ENCODE measurements at places on chromosomes 5 and 9. TPM values are rescaled to one million over a fixed set of nuclear protein-coding genes. Genes with fewer than 3 reads are reported as not detected.

Gene AMACR
- 67.9 TPM for total RNA-seq

Gene CD14
- total RNA-seq: 28.2 TPM

GRCh38 chr9:129885018-129885669 is 49.9 kb downstream of the USP20 start:
- peak overlapping the region; percentile 81 for H3K27ac ChIP-seq
- H3K4me3 ChIP-seq: peak overlapping the region; percentile 34
- H3K36me3 ChIP-seq: no peaks in the 10 kb centered on the region
- peaks cover 7% of the 10 kb centered on the region for H3K4me1 ChIP-seq
- peak; percentile 68 for DNase-seq
- H3K27me3 ChIP-seq: no peaks in the 10 kb centered on the region

Gene TRIP13
- total RNA-seq: 18.1 TPM

Gene LIX1
- total RNA-seq: not detected

GRCh38 chr5:144122081-144122480 is 48.4 kb downstream of the YIPF5 start:
- H3K27ac ChIP-seq: no peak overlapping the region
- H3K27me3 ChIP-seq: no peaks in the 10 kb centered on the region
- H3K4me3 ChIP-seq: no peak overlapping the region

Gene PPP2CA
- total RNA-seq: 150 TPM

DNA sequence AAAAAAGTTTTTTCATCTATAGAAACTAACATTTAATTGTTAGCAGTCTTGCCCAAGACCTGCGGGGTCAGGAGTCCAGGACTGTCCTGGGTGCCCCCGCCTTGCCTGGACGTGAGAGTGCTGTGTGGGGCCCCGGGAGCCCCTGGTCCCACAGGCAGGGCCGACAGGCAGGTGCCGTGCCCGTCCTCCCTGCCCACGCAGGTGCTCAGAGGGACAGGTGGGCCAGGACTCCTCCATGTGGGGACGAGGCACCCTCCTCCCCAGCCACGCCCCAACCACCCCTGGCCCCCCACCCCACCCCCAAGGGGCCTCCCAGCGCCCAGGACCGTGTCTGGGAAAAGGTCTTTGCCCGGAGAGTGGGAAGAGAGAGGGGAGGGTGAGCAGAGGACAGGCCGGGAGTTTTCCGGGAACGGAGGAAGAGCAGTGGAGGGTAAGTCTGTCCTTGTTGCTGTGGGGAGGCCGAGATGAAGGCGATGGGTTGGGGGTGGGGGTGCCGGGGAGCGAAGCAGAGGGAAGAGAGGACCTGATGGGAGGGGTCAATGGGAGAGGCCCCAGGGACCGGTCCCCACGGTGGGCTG is 2.7 kb upstream of the LCN12 start:
- H3K27ac ChIP-seq: peak overlapping the region; percentile 98
- no peak for DNase-seq

DNA sequence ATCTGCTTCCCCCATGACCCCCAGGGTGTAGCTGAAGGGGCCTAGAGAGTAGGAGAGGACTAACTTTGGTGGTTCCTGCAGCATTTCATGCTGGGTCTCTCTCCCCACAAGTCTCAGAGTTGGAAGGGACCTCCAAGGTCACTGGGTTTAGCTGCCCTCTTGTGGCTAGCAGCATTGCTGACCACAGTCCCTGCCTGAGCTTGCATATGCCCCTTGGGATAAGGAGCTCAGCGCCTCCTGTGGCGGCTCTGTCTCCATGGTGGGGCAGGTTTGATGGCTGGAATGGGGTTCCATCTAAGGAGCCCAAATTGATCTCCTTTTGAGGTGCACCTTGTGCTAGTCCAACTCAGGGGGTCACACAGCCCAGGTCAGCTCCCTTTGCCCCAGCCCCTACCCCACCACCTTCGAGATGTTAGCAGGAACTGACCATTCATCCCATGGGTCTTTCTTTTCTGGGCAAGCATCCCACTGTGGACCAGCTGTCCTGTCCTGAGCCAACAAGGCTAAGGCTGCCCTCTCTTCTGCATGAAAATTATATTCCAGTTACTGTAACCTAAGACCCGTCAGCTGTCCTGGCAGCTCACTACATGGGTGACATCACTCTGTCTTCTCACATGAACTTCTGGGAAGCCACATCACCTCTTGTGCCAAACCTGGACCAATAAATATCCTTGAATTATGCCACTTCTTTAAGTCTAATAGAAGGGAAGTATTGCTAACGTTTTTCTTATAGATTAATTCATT is 196.2 kb downstream of the HSPA4 start:
- H3K4me1 ChIP-seq: no peaks in the 10 kb centered on the region
- no peak overlapping the region for H3K4me3 ChIP-seq
- H3K27ac ChIP-seq: no peak overlapping the region
- DNase-seq: peak; percentile 32
- H3K36me3 ChIP-seq: no peaks in the 10 kb centered on the region
- no peaks in the 10 kb centered on the region for H3K27me3 ChIP-seq

DNA sequence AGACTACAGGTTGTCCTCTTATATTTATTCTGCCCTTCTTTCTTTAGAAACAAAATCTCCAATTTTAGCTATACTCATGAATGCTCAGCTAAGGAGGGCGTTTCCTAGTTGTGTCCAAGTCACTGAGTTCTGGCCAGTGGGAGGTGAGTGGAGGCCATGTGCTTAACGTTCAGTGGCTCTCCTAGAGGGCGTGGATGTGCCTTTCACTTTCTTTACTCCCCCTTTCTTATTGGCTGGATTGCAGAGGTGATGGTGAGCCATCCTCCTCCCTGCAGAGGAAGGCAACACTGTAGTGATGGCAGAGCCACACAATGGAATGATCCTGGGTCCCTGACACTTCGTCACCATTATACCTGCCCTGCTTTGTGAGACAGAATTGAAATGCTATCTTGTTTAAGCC is 54.6 kb downstream of the ALG2 start:
- DNase-seq: no peak
- H3K4me1 ChIP-seq: no peaks in the 10 kb centered on the region
- H3K4me3 ChIP-seq: no peak overlapping the region
- no peaks in the 10 kb centered on the region for H3K27me3 ChIP-seq

DNA sequence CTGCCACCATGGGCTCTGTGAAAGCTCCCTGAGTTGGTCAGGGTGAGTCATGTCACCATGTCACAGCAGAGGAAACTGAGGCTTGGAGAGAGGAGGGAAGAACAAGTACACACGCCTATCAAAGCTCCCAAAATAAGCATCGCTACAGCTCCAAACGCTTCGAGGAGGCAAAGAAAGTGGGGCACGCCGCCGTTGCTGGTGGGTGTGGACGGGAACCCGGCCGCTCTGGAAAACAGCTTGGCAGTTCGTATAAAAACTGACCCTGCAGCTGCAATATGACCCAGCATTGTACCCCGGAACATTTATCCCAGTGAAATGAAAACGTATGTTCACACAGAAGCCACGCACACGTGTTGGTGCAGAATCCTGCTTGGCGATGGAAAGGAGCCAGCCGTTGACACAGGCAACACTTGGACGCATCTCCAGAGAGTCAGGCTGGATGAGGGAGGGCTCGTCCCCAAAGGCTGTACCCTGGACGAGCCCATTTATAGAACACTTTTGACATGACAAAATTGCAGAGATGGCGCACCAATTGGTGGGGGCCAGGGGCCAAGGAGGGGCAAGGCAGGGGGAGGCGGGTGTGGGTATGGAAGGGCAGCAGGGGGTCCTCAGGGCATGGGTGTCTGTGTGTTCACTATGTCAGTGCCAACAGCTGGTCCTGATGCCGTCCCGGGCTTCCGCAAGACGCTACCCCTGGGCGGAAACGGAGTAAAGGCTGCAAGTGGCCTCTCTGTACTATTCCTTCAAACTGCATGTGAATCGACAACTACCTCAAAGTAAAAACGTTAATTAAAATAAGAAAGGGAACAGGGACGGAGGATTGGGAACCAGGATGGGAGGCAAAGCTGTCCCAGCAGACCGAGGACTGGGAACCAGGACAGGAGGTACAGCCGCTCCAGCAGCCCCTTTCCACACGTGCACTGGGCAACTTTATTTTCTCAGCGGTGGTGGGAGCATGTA is 173.0 kb downstream of the OLFM1 start:
- no peak overlapping the region for H3K4me3 ChIP-seq
- no peaks in the 10 kb centered on the region for H3K36me3 ChIP-seq
- no peaks in the 10 kb centered on the region for H3K27me3 ChIP-seq
- no peak for DNase-seq

Measured in colonic mucosa (tissue), 4 donors.